RKO (cell line): ENCODE measurements at places on chromosomes 6 and 20.

DNA sequence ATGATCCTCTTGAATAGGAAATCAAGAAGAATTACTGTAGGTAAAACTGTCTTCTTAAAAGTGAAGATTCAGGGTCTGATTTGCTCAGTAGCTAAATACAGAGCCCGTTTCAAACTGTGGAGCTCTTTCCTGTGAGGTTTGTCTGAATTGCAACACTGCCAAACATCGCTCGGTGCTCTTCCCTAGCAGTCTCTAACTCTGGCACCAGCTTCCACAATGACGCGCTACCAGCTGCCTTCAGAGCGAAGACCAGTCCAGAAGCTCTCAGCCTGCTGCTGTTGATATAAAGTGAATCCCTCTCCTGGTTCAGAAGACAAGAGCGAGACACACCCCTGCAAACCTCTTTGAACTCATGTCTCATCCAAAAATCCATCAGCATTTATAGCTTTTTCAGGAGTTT, 447.0 kb downstream of the LMBRD1 start:
- DNase-seq = no peak

GRCh38 chr6:16480763-16481560, 242.6 kb downstream of the GMPR start:
- DNase-seq = no peak

GRCh38 chr6:25219216-25219916, 59.8 kb upstream of the CARMIL1 start:
- no peak for DNase-seq

- DNase-seq = no peak
Observed at GRCh38 chr20:24523661-24524060, 54.2 kb downstream of the SYNDIG1 start.

DNA sequence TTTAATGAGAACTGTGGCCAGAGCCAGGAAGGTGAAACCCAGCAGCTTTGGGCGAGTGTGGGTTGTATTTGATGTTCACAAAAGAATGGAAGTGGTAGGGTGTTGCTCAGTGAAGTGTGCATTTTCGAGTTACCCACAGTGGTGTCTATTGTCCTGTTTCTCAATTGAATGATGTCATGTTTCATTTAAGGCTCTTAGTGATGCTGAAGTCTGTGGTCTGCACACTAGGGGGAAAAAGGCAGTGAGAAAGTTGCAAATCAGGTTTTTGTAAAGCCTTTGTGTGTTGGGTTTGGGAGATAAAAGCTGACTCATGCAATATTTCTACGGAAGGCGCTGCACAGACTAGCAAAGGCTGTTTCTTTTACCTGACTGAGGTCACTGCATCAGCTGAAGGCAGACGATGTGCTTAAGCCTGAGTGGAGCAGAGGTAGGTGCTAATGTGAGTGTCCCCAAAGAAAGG, 121.1 kb downstream of the PLEKHG1 start:
- no peak for DNase-seq

GRCh38 chr6:159104163-159104925, 59.6 kb upstream of the TAGAP start:
- peak; percentile 35 for DNase-seq

DNA sequence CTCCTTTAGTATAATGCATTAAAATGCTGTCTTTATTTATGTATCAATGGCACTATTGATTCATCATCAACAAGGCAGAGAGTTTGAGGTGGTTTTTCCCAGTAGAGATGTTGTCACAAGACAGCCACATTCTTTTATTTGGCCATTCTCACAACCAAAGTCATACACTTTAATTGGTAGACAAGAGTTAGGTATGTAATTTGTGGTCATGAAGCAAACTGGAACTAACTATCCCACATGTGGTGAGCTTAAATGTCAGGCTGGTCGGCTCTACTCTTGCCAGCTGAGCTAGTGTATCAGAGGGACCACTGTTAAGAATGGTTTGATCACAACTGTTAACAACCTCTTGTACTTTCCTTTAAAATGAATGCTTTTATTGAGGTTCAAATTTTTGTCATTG, 714.6 kb downstream of the CD109 start:
- DNase-seq = no peak

DNA sequence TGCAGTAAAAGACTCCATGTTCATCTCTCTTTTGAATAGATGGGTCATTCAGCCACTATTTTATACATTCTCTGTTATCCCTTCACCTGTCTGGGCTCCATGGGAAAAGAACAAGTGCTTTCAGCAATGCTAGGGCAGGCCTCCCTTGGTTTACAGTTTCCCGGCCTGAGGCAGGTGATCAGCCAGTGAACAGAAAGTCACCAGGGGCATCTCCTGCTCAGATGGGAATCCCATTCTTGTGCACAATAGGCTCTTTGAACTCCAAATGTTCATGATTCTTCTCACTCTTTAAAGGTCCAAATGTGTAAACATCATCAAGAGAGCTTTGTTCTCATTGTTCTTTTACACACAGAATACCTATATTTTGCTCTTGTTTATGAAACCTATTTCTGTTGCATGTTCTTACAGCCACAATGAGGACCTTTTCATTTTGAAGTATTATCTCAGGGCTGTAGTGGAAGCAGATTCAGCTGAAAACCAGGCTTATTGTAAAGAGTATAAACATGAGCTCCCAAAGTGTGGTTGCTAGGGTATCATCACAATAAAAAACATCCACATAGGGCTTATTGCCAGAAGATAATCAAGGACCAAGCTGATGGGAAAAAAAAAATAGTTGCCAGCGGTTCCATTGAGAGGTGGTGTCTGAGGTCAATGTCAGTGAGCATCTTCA, 267.1 kb upstream of the SGK1 start:
- DNase-seq = no peak

- DNase-seq = no peak
Observed at GRCh38 chr20:63017076-63017825, 10.5 kb upstream of the BHLHE23 start.

GRCh38 chr6:131136021-131136786, 937 bp downstream of the AKAP7 start:
- DNase-seq = peak; percentile 71

DNA sequence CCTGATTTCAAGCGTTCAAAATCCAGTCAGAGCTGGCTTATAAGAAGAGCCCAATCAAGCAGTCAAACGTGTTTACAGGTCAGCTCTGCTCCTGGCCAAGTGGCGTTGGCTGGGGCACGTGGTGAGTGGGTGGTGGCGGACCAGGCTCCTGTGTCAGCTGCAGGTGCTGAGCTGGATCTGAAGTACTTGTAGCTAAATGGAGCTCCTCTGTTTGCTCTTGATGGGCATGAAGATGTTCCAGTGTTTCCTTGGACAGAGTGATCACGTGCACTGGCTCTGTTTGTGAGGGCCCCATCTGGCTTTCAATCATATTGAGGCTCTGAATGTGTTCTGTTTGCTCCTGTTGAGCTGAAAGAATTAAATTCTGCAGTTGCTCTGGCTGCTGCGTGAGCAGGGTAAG, 10.2 kb upstream of the MICAL1 start:
- DNase-seq = no peak

DNA sequence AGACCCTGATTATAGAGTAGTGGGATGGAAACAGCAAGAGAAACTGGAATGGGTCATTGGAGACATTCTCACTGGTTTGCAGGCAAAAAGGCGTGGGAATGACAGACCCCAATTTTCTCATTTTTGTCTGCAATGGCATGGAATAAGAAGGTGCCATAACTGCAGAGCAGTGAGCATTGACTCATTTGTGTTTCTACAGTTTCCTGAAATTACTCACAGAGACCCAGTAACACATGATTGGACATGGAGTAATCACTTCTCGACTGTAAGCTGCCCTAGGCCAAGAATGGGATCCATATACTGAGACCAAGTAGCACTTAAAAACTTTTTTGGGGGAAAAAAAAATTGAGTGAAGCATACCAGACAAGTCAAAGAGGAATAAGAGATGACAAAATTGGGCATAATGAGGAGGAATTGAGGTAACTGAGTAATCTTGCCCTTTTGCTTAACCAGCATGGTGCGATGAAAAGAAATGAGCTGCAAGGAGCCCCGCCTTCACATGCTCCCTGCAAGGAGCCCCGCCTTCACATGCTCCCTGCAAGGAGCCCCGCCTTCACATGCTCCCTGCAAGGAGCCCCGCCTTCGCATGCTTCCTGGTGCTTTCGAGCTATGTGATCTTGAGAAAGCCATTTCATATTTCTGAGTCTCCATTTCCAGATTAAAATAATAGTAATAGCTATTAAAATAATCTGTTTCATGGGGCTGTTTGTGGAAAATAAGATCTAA, 44.1 kb downstream of the NHSL1 start:
- no peak for DNase-seq

DNA sequence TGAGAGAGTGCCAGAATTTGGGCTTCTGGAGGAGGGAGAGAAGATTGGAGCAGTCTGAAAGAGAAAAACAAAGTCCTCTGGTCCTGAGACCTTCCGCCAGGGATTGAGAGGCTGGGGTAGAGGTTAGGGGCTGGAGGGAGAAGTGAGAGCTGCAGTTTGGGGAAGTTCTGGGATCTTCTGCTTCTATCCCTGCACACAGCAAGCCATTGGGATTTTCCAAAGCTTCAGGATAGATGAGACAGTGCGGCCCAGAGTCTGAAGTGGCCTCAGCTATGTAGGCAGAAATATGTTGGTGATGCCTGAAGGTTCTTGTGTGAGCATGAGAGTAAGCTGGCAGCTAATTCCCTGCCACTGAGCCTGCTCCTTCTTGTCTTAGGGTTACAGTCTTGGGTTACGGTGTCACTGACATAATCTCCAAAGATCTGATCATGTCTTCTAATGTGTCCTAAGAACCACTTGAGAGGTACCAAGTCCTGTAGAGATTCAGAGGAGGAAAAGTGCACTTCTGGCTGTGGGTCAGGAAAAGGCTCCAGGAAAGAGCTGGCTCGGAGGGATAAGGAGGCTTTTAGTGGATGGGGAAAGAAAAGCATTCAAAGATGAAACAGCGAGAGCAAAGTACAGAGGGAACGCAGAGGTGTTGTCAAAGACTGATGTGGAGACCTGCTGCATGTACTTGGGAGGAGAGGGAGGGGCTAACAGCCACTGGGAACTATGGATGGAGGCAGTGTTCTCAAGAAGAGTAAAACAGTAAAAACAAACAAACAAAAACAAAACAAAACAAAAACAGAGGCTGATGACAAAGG, 131.1 kb upstream of the MYLIP start:
- no peak for DNase-seq

GRCh38 chr20:31945319-31945718, 6.5 kb downstream of the PDRG1 start:
- DNase-seq = no peak

DNA sequence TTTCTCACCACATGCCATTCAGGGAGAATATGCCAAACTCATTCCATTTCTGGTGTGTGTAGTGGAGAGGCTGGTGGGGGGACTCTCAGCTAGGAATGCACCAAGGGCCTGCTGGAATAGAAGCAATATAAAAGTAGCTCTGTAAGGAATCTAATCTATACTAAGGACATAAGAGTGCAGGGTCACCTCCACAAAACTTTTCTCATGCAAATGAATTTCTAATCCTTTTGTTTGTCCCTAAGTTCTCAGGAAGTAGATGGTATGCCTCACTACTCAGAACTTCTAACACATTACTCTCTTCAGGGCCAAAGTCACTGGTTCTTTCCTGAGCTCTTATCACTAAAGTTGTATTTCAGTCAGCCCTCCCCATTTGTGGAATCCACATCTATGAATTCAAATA, 427.2 kb downstream of the C6orf118 start:
- no peak for DNase-seq

GRCh38 chr6:113184291-113184690, 672.9 kb upstream of the MARCKS start:
- no peak for DNase-seq

- peak; percentile 93 for DNase-seq
Observed at GRCh38 chr6:34610819-34611477, 54.8 kb upstream of the SPDEF start.

- no peak for DNase-seq
Observed at GRCh38 chr20:59672576-59672975, 68.2 kb downstream of the PHACTR3 start.

DNA sequence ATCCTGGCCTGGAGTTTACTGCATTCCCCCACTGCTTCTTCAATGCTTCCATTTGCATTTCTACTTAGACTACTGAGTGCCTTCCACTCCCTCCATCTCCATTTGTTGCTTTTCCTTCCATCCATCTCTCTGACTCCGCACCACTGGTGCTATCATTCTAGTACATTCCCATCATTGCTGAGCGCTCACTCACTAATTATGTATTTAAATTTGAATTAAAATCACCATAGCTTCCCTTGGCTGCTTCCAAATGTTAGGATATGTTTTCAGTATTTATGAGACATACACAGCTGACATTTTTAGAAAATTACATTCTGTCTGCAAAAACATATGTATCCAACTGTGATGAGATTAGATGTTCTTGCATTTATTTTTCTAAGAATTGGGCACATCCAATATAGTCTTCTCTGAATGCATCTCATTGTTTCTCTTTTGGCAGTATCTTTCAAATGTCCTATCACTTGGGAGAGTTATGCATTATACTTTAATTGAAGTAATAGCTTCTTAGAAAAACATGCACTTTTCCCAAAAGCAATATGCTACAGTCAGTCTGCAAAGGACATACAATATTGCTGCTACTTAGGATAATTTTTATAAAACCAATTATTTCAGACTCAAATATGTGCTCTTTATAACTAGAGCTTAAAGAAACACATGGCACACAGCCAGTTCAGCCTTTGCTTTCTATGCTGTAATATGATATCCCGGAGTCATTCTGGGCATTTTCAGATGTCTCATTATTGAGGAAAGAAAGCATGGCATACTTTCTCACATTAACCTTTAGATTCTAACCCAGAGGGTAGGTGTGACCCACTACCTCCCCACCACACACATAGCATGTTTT, 12.1 kb upstream of the COL21A1 start:
- no peak for DNase-seq

DNA sequence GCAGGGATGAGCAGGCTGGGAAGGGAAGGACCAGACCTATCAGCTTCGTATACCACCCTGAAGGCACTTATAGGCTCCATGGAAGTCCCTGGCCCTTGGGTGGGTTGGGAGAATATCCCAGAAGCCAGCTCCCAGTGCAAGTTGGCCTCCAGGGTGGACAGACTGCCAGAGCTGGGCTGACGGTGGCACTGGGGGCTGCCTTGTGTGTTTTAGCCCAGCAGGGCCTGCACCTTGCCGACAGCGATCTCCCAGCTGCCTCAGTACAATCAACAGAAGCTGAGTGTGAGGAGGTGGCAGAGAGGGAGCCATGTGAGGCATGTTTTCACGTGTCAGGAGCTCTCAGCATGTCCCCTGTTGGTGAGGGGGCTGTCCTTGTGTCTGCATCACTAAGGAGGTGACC, 159.5 kb downstream of the VEGFA start:
- no peak for DNase-seq

DNA sequence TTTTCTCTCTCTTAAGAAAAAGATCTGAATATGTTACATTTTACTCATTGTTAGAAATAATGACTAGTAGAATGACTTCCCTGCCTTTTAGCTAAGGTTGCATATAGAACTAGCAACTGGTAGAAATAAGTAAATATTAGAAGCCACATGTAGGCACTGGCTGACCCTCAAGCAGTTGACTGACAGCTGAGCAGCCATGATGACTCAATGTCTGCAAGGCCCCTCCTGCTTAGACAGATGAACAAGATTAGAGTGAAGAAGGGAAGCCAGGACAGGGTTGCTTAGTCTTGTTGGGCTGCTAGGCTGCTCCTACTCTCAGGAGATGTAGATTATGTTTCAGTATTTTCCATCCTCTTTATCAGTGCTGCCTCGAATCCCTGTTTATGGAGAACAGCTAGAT, 6.5 kb downstream of the MEP1A start:
- DNase-seq = no peak

GRCh38 chr6:130943738-130944137, 116.5 kb downstream of the SMLR1 start:
- no peak for DNase-seq
